ENCODE measurements at places on chromosomes 4 and X.

DNA sequence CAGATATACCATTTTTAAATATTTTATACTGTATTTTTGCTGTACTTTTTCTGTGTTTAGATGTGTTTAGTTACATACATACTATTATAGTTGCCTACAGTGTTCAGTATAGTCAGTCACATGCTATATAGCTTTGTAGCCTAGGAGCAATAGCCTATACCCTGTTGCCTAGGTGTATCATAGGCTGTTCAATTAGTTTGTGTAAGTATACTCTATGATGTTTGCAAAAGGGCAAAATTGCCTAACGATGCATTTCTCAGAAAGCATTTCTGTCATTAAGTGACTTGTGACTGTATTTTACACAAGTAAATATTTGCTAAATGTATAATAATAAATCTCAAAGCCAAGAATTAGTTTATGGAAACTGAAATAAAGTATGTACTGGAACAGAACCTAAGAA, 9.5 kb downstream of the ETFDH start:
- no peak for DNase-seq

DNA sequence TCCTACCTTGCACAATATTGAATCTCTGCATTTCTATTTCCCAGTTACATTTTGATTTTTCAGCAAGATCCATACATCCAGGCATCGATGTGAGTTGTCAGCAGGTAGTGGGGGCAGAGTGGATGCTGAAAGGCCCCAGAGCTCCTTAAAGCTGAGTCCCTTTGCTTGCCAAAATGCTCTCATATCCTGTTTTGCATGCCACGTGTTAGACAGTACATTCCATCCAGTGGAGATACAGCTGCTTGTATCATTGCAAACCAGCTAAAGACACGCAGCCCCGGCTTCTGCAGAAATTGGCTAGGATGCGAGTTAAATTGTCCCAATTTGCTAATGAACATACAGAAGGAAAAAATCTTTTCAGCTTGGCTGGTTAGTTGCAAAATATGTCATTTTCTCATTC, 179.6 kb upstream of the MXRA5 start:
- no peak for DNase-seq

DNA sequence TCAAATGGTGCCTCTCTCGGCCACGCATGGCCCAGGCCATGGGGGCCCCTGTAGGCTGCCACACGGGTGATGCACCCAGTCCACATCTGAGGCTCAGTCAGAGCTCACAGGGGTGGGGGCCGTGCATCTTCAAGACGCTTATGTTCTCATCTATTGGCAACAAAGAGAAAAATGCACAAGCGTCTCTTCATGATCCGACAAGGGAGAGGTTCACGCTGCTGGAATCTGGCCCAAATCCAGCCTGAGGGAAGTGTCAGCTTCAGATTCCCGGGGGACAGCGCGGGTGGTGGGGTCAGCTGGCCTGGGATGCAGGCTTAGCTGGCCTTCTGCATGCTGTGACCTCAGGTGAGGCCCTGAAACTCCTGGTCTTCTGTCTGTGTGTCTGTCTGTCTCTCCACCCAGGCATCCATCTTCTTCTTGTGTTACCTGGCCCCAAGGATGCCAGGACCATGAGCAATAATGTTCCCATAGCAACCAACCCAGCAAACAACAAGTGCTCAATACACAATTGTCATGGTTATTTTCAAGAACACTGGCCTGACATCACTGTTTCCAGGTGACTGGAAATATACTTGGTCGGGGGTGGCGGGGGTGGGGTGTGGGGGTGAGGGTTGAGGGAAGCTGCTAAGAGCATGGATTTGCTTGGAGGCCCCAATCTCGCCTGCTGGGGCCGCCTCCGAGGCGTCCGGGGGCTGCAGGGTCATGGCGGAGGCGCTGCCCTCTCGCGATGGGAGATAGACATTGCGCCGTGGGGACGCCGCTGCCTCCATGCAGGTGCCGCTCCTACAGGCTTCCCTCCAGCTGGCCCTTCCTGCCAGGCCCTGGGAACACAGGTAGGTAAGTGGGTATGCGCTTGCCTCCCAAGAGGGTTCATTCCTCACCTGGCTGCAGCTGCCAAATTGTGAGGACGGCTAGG, 48.3 kb downstream of the ABLIM2 start:
- no peak for DNase-seq

- DNase-seq = no peak
These were observed 59.7 kb downstream of the AFM start for GRCh38 chr4:73541251-73541650.

DNA sequence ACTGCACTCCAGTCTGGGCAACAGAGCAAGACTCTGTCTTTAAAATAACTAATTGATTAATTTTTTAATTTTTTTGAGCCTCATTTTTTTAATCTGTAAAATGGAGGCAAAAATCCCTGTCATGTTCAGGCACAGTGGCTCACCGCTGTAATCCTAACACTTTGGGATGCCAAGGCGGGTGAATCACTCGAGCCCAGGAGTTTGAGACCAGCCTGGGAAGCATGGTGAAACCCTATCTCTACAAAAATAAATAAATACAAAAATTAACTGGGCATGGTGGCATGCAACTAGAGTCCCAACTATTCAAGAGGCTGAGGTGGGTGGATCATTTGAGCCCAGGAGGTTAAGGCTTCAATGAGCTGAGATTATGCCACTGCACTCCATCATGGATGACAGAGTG, 15.4 kb downstream of the AMTN start:
- no peak for DNase-seq

DNA sequence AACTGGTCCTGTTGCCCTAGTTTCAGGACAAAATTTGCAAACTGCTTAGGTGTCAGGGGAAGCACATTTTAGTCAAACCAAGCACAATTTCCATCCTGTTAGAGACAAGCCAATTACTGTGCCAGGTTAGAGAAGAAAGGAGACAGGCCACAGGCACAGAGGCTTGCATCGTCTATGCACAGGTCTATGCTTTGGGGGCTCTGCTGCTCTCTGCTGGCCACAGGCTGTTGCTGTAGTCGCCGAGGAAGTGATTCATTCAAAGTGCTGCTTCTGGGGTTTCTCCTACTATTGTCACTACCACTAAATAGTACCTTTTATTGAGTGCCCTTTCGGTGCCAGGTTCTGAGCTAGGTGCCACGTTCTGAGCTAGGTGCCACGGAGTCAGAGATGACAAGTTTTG, 45.5 kb downstream of the VGLL1 start:
- DNase-seq = no peak

- DNase-seq = no peak
These were observed 72.3 kb downstream of the IGSF1 start for GRCh38 chrX:131216828-131217227.

DNA sequence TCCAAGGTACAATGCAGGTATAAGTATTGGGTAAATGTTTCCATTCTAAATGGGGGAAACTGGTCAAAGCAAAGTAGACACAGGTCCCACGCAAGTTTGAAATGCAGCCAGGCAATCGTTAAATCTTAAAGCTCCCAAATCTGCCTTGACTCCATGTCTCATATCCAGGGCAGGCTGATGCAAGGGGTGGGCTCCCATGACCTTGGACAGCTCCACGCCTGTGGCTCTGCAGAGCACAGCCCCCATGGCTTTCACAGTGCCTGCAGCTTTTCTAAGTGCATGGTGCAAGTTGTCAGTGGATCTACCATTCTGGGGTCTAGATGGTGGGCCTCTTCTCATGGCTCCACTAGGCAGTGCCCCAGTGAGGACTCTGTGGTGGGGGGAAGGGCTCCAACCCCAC, 436.4 kb downstream of the DMD start:
- DNase-seq = no peak

- no peak for DNase-seq
These were observed 25.0 kb downstream of the COQ2 start for GRCh38 chr4:83259586-83259985.
